ENCODE measurements at places on chromosomes 1 and 21.
A peak's percentile ranks its signal among the peaks of the same experiment; 100 is the strongest.

- DNase-seq: no peak
Measured at GRCh38 chr1:192140382-192140781, 17.9 kb upstream of the RGS18 start.

DNA sequence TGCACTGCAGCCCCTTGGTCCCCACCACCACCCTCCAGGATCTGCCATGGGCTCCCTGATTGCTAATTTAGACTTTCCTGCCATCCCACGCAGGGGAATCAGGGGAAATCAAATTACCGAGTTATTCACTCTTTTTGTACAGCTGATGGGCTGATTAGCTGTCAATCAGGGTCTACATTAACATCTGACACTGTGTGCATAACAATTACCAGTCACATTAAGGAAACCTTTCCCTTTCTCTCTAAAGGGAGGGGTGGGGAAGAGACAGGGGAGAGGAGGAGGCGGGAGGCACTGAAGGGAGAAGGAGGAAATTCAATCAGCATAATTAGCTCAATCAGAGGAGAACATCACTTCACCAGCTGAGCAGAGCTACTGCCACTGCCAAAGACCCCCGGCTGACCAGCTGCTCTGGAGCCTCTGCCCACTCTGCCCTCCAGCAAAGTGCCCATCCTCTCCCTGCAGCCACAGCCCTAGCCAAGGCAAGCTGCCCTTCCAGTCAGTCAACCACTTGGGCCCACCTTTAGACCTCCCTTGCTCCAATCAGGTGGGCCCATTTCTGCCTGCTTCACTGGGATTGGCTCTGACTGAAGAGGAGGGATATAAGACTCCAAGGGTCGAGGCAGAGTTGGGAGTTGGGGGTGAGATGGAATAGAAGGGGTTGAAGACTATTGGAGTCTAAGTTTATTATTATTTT is 199.3 kb upstream of the ZC3H12A start:
- no peak for DNase-seq

DNA sequence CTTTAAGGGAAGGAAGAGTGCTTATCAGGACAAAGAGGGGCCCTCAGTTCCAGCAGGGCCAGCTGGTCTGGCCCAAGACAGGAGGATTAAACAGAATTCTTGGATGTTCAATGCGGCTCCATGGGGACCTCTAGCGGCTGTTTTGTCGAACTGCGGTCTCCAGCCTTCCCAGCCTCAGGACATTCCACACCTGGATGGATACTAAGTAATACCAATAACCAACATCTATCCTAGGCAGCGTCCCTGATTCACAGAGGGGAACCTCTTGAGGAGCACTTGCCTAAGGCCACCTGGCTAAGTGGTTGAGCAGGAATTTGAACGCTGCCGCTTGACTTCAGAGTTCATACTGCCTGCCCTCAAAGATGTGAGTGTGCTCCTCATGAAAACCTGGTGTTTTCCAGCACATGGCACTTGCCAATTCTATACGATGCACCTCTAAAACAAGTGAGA is 15.5 kb upstream of the CD247 start:
- peak; percentile 79 for DNase-seq

GRCh38 chr21:34574601-34575529 is 40.0 kb downstream of the RCAN1 start:
- no peak for DNase-seq

DNA sequence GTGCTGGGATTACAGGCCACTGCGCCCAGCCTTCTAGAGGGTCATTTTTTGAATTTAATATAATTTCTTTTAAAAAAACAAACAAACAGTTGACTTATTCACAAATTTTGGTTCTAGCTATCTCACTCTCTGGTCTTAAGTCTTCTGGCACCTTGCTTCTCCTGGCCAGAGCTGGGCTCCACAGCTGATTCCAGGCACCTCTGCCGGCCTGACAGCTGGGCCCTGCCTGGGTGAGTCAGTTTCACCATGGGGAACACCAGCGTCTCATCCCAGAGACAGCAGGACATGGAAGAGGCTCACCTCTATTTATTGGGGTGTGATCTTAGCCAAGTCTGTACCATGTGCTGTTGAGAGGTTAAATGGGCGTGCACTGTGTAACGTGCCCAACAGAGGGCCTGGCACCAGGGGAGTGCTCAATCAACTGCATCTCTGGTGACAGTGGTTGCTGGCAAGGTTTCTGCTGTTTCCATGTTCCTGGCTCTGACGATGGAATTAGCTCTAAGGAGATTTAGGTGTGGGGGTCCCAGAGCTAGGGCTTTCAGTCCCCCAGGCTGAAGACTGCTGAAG is 956 bp downstream of the CPLANE2 start:
- DNase-seq: peak; percentile 67

- DNase-seq: no peak
Measured at GRCh38 chr1:230354005-230354404, 72.1 kb downstream of the PGBD5 start.

All from CD4-positive, alpha-beta T cell treated with Interleukin-17A for 4 hours (primary cell).